ENCODE measurements at places on chromosomes 6 and 20.

DNA sequence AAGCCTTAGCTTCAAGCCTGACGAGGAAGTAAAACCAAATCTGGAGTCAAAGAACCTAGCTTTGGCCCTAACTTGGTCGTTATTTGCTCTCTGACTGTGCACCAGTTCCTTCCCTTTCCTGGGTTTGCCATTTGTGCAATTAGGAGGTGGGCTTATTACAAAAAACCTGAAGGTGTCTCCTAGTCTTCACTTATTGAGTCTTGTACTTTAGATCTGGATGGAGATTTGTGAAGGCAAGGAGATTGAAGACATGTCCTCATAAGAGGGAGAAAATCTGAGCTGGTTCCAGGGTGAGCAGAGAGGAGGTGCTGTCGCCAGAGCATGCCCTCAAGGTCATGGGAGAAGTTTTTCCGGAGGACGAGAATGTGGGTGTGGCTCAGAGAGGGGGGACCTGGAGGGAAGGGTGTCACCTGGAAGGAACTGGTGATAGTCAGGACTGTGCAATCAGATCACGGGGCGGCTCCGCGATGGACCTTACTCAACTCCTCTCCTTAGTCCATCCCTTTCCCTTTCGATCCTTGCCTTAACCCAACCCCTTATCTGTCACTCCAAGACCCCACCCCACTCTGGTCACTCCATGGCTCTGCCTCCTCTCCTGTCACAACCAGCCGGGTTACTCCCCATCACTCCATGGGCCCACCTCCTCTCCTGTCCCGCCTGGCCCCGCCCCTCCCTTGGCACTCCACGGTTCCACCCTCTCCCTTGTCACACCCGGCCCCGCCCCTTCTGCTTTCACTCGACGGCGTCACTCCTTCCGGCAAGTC is 588 bp upstream of the ACSS2 start:
- DNase-seq = peak; percentile 95

DNA sequence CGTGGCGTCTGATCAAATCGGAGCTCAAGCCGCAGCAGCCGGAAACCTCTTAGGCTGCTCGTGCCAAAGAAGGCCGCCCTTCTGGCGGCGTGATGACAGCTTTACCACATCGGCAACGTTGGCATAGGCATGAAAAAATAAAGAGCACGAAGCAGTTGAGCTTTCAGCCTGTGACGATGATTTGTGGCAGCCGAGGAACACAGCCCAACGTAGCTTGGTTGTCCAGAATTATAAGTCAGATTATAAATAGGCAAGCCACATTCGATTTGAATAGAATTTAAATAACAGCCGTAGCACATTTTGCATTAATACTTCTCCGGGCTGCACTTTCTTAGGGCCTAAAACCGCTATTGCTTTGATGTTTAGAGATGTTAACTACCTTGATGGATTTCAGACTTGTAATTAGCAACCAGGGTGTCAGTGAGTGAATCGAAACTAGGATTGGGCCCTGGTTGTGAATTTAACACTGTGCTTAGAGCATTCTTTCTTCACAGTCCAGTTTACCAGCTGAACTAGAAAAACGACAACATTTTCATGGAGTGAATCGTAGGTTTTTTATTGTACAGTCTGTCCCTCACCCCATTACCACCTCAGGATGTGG is 864 bp upstream of the BCLAF1 start:
- DNase-seq = peak; percentile 87

DNA sequence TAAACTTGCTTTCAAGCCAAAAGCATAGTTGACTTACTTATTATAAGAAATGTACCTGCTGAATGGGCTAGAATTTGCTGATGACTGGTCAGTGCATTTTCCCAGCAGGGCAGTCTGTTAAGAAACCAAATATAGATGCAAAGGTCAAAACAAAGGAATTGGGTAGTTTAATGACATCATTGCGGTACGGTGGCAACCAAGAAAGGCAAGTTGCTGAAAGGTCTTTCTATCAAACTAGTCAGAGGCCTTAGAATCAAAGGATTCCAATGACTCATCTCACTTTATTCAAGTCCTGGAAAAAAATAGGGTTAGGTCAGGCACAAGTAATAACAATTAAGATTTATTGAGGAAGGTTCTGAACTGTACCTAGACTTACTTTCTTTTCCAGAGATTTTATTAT is 76.4 kb downstream of the KIZ start:
- DNase-seq = peak; percentile 12

DNA sequence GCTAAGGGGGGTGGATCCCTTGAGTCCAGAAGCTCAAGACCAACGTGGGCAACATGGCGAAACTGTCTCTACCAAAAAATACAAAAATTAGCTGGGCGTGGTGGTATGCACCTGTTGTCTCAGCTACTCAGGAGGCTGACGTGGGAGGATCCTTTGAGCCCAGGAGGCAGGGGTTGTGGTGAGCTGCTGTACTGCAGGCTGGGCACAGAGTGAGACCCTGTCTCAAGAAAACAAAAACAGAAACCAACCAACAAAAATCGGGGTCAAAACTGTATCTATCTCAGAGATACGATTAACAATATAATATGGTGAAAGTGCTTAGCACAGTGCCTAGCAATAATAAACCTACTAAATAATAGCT is 20.7 kb upstream of the BCAS1 start:
- no peak for DNase-seq

DNA sequence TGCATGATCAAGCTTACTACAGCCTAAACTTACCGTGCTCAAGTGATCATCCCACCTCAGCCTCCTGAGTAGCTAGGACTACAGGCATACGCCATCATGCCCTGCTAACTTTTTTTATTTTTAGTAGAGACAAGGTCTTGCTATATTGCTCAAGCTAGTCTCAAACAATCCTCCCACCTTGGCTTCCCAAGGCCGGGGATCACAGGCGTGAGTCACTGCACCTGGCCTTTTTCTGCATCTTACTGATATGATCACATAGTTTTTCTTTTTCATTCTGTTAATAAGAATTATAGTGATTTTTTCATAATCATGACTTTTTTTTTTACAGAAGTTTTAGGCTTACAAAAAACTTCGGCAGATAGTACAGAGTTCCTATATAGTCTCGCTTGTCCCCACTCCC is 93.2 kb downstream of the KIF13A start:
- no peak for DNase-seq

GRCh38 chr20:30489614-30490003 is 767.9 kb upstream of the DEFB115 start:
- no peak for DNase-seq

DNA sequence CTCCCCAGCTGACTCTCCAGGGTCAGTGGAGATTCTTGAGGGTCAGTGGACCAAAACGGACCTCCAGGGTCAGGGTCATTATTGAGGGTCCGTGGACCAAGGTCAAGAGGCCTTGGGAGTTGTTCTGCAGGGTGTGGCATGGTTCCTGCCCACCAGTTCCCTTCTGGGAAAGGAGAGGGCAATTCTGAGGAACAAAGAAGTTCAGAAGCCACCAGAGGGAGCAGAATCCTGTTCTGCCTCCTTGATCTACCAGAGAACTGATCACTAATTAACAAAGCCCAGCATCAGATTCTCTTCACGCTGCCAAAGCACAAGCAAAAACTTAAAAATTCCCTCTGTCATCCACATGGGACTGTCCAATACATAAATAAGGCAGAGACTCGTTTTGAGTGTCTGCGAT is 263.4 kb downstream of the DHX35 start:
- DNase-seq = no peak

- DNase-seq = no peak
Observed at GRCh38 chr6:35703554-35703953, 14.8 kb upstream of the FKBP5 start.

DNA sequence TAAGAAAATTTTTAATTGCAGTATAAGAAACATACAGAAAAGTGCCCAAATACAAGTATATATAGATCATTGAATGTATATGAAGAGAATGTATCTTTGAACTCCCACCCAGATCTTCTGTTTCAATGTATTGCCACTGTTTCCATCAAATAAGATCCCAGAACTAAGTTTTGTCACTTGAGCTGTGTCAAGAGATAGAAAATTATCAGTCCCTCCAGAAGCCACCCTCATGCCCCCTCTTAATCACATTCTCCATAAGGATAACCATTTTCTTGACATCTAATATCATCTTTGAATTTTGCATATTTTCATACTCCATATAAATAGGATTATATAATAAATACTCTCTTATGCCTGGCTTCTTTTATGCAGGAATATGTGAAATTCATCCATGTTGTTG is 20.3 kb downstream of the GPX5 start:
- no peak for DNase-seq

- DNase-seq = no peak
Observed at GRCh38 chr20:24479595-24479994, 10.2 kb downstream of the SYNDIG1 start.

DNA sequence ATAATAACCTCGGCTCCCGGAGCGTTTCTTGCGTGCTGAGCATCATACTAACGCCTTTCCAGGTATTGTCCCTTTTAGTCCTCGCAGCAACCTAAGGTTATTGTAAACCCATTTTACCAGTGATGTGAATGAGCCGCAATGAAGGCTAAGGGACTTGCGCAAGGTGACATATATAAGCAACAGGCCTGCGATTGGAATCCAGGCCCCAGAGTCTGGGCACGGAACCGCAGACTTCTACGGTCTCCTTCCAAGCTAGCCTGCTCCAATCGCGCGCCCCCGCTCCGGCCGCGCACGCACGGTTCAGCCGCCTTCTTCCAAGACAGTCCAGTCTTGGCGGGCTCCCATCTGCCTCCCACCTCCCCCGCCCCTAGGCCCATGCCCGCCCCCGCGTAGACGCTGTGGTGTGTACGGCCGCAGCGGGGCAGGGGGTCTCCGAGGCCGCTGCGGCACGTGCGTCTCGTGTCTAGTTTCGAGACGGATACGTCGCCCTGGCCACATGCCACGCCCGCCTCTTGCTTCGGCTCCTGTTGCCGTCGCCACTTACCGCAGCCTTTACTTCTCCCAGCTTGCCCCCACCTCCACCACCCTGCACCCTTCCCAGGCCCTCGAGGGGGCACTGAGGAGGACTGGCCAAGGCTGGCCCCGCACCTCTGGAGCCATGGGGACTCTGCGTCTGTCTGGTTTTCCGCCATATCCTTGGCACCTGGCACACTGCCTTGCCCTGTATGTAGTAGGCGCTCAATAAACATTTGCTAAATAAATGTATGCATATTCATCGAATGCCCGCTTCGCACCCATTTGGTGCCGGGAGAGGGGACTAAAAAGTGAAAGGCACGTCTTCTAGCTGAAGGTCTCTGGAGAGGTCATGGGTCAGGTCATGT is 855 bp upstream of the GFOD1 start:
- DNase-seq = no peak

- no peak for DNase-seq
Observed at GRCh38 chr20:16111172-16111832, 461.9 kb downstream of the KIF16B start.
